ENCODE measurements at places on chromosomes 3 and 15.

DNA sequence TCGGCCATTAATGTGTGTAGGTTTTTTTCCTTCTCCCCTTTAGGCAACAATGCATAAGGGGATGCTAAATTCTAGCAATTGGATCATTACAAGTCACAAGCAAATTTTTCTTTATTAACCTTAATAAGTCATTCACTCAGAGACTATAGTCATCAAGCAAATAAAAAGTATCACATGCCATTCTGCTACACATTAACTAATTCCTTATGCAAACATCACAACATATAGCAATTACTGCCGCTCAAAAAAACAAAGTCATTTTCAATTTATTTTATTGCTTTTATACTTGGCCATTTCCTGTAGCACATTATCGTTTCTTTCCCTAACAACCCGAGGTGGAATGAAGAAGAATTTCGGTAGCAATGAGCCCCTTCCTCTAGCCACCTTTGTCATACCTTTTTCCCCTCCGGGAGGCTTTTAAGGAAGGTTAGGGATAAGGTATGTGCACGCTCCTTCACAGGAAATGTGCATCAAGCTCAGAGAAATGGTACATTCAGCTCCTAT lies 421.2 kb downstream of the TIGIT start:
- DNase-seq, result no peak

- peak; percentile 90 for DNase-seq
Measured at GRCh38 chr3:105798381-105798934, 70.4 kb downstream of the CBLB start.

- DNase-seq, result no peak
Measured at GRCh38 chr3:58633157-58633865, 33.3 kb downstream of the FAM3D start.

GRCh38 chr3:58041826-58042324 lies 33.7 kb downstream of the FLNB start:
- DNase-seq, result peak; percentile 70

GRCh38 chr3:161038725-161039124 lies 66.4 kb downstream of the B3GALNT1 start:
- no peak for DNase-seq

- DNase-seq, result no peak
Measured at GRCh38 chr3:12258911-12259310, 30.0 kb upstream of the PPARG start.

- DNase-seq, result no peak
Measured at GRCh38 chr15:63372753-63373152, 8.9 kb downstream of the CA12 start.

- DNase-seq, result no peak
Measured at GRCh38 chr3:72678867-72679266, 169.4 kb downstream of the SHQ1 start.

DNA sequence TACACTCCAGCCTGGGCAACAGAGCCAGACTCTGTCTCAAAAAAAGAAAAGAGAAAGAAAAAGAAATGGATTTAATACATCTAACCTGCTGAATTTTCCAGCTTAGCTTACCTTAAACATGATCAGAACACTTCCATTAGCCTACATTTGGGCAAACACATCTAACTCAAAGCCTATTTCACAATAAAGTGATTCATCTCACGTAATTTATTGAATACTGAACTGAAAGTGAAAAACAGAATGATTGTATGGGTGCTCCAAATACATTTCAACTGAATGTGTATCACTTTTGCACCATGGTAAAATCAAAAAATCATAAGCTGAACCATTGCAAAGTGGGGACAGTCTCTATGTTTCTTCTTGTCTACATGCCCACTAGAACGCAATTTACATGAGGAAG lies 9.0 kb downstream of the PIK3R4 start:
- peak; percentile 64 for DNase-seq

DNA sequence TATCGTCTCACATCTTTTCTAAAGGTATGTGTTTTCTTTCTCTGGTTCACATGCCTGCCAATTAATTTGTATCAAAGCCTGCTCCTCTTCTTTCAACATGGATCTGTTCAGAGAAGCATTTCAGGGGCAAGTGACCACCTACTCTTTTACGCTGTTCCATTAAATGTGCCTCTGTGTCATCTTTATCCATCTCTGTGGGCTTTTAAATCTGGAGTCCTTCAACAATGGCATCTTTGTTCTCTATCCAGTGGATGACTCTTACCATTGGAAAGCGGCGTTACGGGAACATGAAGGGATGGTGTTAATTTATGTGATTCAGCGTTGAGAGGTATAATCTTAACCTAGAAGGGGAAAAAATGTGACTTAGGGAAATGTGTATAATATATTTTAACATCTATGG lies 92.7 kb upstream of the CFAP20DC start:
- no peak for DNase-seq

- no peak for DNase-seq
Measured at GRCh38 chr3:118766306-118766669, 268.4 kb downstream of the IGSF11 start.

GRCh38 chr15:66165856-66166255 lies 87.7 kb downstream of the MEGF11 start:
- DNase-seq, result no peak

- DNase-seq, result peak; percentile 20
Measured at GRCh38 chr3:119145500-119146167, at the start of gene TEX55. TSS of gene TEX55 (plus strand) at chr3:119146165. CDS start at chr3:119146190, 25 bp downstream.

DNA sequence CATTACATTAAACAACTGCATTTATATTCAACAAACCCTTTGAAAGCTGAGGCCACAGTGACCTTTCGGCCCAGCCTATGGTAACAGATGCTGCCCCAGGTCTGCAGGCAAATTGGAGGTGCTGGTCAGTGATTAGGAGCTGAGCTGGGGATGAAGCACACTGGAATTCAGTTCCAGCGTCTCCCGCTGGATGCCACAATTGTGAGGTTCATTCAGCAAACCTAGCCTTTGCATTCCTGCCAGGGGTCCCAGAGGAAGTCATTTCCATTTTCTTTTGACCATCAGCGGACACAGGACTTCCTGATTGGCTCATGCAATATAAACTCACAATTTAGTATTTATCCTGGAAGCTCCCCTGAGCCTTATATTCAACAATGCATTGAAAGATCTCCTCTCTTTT lies 89.5 kb downstream of the IL20RB start:
- DNase-seq, result no peak

- peak; percentile 43 for DNase-seq
Measured at GRCh38 chr15:100291106-100291505, 50.7 kb downstream of the ADAMTS17 start.

DNA sequence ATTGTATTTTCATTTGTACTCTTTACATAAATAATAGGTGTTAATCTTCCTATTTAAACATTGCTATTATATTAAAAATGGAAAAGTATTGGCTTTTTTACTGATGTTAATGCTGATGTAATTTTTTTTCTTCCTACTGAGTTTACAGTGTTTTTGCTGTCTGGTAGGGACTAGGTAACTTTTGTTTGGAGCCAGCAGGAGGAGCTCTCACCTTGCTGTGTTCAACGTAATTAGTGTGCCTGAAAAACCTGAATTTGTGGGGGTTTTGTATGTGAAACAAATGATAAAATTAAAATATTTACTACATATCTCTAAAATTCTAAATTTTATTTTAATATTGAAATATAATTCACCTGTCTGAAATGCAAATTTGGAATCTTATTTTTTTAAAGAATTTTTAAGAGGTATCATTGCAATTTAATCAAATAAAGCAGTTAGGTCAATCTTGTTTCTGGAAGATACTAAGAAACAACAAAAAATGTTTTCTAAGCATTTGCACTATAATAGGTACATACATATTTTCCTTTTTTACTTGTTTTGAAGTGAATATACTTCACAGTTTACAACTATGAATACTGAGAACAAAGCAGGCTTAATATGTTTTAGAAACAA lies 48.8 kb downstream of the EPHA6 start:
- peak; percentile 0 for DNase-seq

- no peak for DNase-seq
Measured at GRCh38 chr3:177824190-177824786, 627.0 kb upstream of the TBL1XR1 start.

GRCh38 chr3:181578743-181579142 lies 133.0 kb upstream of the SOX2 start:
- no peak for DNase-seq

GRCh38 chr3:177647876-177648275 lies 450.6 kb upstream of the TBL1XR1 start:
- no peak for DNase-seq

GRCh38 chr3:55272031-55272645 lies 215.0 kb downstream of the WNT5A start:
- DNase-seq, result no peak

GRCh38 chr3:127061641-127062040 lies 78.7 kb downstream of the PLXNA1 start:
- no peak for DNase-seq

- DNase-seq, result no peak
Measured at GRCh38 chr3:43968465-43968864, 273.2 kb upstream of the TOPAZ1 start.

DNA sequence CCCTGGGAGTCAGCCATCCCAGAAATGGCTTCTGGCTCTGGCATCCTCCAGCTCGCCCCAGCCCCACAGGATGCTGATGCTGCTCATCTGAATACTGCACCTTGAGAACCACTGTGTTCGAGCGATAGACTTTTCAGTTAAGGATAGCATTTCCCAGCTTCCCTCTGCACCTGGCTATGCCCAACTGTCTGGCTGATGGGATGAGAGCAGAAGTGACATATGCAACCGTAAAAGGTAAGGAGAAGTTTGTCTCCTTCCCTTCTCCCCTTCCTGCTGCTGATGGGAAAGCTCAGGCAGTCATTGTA lies 9.7 kb upstream of the HHATL start:
- DNase-seq, result no peak

DNA sequence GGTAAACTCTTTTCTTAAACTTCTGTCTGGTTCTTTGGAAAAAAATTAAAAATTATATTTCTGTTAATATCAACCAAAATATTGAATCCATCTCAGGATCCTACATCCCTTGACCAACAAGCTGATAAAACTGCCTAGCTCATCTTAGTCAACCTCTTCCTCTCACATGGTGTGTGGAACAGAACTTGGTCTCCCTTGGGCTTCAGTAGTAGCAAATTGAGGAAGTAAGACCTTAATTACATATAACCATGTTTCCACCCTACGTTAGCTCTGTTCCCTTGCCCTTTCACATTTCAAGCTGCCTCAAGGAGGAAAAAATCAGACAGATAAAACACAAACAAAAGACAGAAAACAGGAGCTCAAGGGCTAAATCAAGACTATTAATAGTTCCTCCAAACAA lies 116.4 kb downstream of the GREM1 start:
- DNase-seq, result peak; percentile 89

GRCh38 chr3:79810581-79810980 lies 42.8 kb upstream of the ROBO1 start:
- no peak for DNase-seq

DNA sequence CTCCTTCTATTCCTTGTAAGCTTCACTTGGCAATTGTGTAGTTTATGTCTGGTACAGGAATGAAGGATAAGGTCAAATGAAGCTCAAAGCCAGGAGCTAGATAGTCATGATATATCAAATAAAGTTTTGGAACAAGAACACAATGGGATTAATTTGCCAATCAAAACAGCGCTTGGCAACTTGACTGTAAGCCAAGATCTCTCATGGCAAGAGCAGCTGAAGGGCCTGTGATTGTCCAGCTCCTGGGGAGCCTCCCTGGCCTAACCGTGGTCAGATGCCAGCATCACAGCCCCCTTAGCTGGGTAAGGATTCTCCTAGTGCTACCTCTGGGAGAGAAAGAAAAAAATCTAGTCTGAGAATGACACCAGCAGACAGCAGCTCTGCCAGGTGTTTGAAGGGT lies 97.2 kb downstream of the LIPC start:
- no peak for DNase-seq

- DNase-seq, result no peak
Measured at GRCh38 chr15:27222479-27222878, 251.5 kb downstream of the GABRG3 start.

GRCh38 chr3:178663201-178663934 lies 127.1 kb downstream of the KCNMB2 start:
- no peak for DNase-seq

DNA sequence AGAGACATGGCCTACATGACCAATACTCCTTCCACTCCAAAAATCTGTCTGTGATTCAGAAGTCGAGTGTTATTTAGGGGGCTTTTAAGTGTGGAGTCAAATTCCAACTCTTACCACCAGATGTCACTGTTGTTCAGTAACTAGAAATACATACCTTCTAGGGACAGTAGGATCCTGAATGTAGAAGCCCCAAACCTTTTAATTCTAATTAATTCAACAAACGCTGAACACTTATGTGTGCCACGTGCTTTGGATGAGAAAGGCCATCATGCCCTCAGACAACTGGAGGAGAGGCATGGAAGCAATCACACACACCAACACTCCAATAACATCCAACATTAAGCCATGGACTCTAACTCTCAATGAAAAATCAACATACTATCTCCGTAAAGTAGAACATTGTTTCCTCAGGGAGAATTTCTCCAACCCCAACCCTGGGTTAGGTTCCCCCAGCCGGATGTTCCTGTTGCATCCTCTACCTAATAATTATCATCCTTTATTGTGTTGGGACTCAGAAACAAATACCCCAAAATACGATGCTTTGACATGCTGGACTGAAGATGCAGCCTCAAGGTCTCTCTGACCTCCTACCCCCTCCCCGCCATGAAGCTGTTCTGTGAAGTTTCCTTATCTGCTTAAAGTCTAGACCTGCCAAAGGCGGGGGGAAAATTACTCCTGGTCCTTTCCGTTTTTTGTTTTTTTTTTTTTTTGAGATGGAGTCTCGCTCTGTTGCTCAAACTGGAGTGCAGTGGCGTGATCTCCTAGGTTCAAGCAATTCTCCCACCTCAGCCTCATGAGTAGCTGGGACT lies 8.0 kb upstream of the CCDC13 start:
- DNase-seq, result peak; percentile 68

GRCh38 chr3:188179006-188179966 lies 25.3 kb downstream of the LPP start:
- DNase-seq, result no peak

DNA sequence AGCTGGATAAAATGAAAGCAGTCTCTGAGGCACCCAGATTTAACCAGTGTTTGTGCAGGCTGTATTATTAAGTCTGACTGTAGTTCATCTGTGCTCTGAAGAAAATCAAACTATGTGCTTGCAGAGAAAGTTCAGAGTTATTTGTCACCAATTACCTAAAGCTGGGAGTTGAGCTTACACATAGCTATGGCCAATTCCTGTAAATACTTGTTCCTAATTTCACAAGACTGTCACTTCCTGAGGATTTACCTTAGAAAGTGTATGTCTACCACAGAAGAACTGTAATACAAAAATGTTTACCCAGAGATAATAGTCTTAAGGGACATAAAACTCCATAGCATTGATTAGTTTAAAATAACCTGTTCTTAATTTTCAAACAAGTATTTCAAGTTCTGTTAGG lies 628.4 kb upstream of the TGFBR2 start:
- no peak for DNase-seq

DNA sequence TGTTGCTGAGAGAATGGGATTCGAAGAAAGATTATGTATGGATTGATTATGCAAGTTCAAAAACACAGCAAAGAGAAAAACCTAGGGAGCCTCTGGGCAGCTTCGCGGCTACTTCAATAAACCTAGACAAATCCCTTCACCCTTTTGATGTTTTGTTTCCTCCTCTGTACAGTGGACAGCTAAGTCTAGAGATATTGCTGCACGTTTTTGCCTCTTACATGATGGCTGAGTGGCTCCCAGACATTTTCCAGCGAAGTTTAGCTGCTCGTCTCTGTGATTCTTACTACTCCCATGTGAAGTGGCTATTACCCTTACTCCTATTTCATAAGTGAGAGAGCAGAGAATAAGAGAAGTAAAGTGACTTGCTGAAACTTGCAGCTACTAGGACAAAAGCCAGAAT lies 695.0 kb upstream of the GRM7 start:
- no peak for DNase-seq

All from MV-4-11 (cell line).